A549 treated with ZK216348 at 1 μM for 4 hours (cell line): ENCODE measurements at places on chromosomes 1 and 21. TPM values are rescaled to one million over a fixed set of nuclear protein-coding genes. Genes with fewer than 3 reads are reported as not detected.

The DDAH1 gene
- 4.4 to 8.5 TPM (median 8.0 TPM) in 5 replicates for total RNA-seq

The KCNA3 gene
- total RNA-seq = not detected in 5 replicates

The TNFRSF4 gene
- total RNA-seq = 0.20 to 0.23 TPM in 2 of 5 replicates, not detected in the others

The AXDND1 gene
- 0.19 to 0.79 TPM (median 0.55 TPM) in 3 of 5 replicates, not detected in the others for total RNA-seq

The ACOT11 gene
- 1.3 to 2.8 TPM (median 2.2 TPM) in 5 replicates for total RNA-seq

The PTGFR gene
- total RNA-seq = not detected in 5 replicates

The CFAP107 gene
- not detected in 5 replicates for total RNA-seq

The TMEM240 gene
- total RNA-seq = 0.37 to 0.68 TPM (median 0.48 TPM) in 4 of 5 replicates, not detected in the other

The PDPN gene
- not detected in 5 replicates for total RNA-seq

The AKNAD1 gene
- total RNA-seq = 1.0 to 2.7 TPM (median 1.3 TPM) in 5 replicates

The CHML gene
- total RNA-seq = 4.8 to 10.1 TPM (median 8.2 TPM) in 5 replicates

The NR0B2 gene
- total RNA-seq = not detected in 5 replicates

The MSH4 gene
- total RNA-seq = 0.11 TPM in 1 of 5 replicates, not detected in the others

The TMEM61 gene
- 0.23 to 0.71 TPM (median 0.48 TPM) in 5 replicates for total RNA-seq

The CLDN17 gene
- total RNA-seq = not detected in 5 replicates

The ADGRL4 gene
- not detected in 5 replicates for total RNA-seq

The CD84 gene
- not detected in 5 replicates for total RNA-seq
